AG20443 (cell line): ENCODE measurements at places on chromosomes 7 and 10.

GRCh38 chr10:70661623-70662361, 10.5 kb upstream of the ADAMTS14 start:
- DNase-seq, result no peak

DNA sequence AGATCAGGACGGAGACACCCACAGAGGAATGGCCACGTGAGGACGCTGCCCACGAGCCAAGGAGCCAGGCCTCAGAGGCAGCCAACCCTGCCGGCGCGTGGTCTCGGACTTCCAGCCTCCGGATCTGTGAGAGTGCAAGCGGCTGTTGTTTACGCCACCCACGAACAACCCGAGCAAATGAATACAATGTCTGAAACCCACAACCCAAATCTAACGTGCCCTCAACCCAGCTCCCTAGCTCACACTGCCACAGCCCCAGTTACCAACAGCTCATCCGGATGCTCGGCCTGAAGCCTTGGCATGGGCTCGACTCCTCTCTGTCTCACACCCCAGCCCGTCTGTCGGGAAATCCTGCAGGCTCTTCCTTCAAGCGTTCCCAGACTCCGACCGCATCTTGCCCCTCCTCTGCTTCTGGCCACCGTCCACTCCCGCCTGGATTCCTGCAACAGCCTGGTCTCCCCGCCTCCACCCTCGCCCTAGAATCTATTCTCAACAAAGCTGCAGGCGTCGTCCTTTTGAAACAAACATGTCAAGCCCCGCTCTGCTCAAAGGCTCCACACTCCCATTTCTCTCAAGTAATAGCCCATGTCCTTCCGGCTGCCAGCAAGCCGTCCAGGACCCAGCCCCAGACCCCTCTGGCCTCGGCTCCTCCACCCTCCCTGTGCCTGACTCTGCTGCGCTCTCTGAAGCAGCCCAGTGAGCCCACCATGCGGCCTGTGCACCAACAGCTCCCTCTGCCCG, 35.3 kb downstream of the STK32C start:
- DNase-seq, result peak; percentile 76

GRCh38 chr7:67788669-67789068, 792.0 kb downstream of the TYW1 start:
- DNase-seq, result peak; percentile 72

GRCh38 chr7:104207348-104207730, 474 bp downstream of the ORC5 start:
- DNase-seq, result peak; percentile 22

- peak; percentile 89 for DNase-seq
Observed at GRCh38 chr10:44125879-44126278, 259.0 kb downstream of the CXCL12 start.

DNA sequence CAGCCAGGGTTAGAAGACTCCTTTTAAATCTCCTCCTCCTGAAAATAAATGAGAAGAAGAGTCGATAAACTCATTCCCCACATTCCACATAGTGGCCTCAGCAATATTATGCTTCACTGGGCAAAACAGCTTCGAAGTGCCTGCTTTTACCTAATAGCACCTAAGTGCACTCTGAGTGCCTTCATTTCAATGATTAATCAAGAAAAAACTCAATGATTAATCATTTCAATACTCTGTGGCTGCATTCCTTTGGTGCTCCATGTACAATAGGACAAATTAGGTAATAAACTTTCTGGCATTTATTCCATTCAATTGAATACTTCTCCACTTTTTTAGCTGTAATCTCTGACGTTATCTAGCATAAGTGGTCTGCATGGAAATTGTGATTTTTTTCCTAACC, 174.6 kb downstream of the CCDC71L start:
- peak; percentile 53 for DNase-seq

- no peak for DNase-seq
Observed at GRCh38 chr10:38156416-38157269, 62.5 kb downstream of the ZNF37A start.

GRCh38 chr10:11525503-11525902, 85.9 kb downstream of the USP6NL start:
- peak; percentile 28 for DNase-seq

DNA sequence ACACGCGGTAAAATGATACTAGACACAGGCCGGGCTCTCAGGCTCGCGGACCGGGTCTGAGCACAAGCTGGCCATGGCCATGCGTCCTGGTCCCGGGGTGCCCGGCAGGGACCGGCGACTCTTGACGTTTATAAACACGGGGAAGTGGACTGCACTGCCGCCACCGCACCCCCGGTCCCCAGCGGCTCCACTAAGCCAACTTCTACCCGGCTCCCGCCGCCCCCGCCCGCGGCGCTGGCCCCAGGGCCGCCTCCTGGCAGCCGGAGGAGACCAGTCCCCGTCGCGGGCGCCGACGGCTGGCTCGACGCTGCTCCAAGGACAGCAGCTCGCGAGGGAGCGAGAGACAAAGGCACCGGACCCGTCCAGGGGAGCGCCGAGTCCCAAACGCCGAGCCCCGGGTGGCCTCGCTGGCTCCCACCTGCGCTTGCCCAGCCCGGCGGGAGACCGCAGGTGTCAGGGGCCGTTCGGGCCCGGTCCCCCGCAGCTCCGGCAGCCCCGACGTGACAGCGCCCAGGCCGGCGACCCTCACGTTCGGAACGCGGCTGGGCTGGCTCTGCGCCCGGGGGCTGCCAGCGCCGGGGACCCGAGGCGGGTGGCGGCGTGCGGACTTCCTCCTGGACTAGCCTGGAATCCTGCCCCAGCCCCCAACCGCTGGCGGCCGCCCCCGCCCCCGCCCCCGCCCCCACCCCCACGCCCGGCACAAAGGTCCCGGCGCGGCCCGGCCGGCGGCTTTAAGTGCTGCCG, 517 bp downstream of the ITGB1 start:
- peak; percentile 57 for DNase-seq

- no peak for DNase-seq
Observed at GRCh38 chr10:98825741-98826140, 379.0 kb upstream of the HPS1 start.

DNA sequence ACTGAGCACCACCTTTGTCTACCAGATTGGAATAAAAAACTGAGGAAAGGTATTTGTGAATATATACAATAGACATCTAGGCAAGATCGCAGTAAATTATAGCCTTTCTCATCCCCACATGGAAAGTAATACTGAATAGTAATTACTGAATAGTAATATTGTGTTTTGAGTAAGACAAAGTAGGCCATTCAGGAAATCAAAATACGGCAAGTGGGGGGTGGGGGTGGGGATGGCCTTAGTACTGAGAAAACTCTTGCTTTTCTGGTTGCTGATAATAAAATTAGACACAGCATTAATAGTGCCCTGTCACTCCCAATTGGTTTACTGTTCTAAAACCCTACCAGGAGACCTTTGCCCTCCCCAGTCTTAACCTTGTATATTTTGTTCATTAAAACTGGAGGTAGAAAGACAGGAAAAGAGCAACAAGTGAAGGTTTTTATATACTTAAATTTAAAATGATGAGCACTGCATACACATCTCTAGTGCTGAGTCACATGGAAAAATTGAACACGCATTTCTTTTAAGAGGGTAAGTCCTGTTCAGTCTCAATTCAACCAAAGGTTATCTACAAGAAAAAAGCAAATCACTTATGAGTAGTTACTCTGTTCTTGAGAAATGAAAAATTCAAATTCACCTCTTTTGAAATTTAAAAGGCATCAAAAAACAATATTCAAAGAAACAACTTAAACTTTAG, 65.6 kb downstream of the IGF2BP3 start:
- DNase-seq, result no peak
